ENCODE measurements at places on chromosomes 5 and 9.

DNA sequence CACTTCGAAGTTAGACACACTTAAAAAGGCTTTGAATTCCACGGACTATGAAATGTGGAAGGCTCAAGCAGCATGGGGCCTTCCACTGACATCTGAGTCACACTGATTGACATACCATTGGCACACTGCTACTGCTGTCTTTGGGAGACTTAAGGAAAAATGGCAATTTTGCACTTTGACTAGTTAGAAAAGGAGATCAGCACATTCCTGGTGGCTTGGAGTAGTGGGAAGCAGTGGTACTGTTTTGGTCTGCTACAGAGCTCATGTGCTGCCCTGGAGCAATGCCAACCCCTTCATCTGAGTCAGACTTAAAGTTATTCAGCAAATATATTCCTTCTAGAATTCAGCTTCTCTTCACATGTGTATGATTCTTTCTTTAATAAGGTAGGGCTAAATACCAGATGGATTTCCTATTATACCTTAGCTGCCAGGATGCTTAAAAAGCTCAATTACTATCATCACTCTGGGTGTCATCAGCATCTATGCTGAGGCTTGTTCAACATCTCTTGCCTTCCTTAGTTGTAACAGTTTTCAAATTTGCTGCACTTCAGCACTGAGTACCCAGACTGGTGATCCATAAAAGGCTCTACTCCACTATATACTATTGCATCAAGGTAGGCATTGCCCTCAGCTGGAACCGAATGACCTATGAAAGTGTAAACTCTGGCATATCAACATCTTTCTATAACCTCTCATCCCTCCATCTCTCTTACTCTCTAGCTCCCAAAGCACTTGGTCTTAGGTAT is 42.3 kb upstream of the MOCS2 start:
- no peak for DNase-seq

- no peak for DNase-seq
Measured at GRCh38 chr5:158943057-158943456, 156.7 kb downstream of the EBF1 start.

DNA sequence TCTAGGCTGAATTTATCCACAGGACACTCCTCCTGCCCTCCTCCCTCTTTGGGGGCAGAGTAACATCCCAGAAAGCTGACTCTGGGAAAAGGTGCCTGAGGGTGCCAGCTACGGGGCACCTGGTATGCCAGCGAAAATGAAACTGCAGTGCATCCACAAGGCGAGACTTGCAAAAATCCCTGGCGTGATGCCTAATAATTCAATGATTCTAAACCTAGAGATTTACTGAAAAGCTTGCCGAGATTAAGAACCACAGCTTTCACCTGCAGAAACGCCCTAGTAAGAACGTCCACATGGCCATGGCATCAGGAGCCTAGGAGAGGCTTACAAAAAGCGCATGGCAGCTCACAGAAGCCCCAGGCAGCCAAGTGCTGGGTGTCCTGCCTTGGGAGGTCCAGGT is 20.9 kb downstream of the CCNJL start:
- no peak for DNase-seq

- no peak for DNase-seq
Measured at GRCh38 chr5:106423109-106423897, 1247.4 kb downstream of the EFNA5 start.

- DNase-seq = no peak
Measured at GRCh38 chr5:38466424-38467189, 89.8 kb downstream of the LIFR start.

DNA sequence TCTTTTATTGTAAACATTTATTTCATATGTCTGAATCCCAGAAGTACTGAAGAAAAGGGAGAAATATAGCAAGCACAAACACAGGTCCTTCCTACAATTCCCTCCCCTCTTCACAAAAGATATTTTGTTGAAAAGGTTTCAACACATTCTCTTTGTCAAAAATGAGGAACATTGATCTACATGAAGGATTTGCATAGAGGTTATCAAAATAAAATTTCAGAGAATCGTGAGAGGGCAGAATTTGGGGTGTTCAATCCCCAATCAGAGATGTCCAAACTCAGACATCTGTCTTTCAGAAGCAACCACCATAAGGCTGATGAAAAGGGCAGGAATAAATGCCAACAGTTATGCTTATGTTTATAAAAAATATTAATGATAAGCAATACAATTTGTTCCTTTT is 69.2 kb downstream of the MARCHF3 start:
- no peak for DNase-seq

DNA sequence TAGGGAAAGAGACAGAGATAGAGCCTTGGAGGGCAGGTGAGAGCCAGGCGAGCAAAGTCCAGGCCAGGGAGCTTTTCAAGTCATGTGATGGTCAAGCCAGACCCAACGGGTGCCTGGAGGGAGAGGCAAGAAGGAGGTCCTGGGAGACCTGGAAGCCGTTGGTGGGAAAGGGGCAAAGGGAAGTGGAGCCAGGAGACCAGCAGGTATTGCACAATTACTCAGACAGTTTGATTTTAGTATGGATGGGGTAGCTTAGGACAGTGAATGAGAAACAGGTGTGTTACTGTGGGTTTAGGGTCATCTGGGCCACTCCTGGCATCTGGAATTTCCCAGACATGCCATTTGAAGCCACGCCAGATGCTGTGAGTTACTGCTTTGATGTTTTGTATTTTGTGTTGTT is 5.1 kb downstream of the SECISBP2 start:
- DNase-seq = no peak

DNA sequence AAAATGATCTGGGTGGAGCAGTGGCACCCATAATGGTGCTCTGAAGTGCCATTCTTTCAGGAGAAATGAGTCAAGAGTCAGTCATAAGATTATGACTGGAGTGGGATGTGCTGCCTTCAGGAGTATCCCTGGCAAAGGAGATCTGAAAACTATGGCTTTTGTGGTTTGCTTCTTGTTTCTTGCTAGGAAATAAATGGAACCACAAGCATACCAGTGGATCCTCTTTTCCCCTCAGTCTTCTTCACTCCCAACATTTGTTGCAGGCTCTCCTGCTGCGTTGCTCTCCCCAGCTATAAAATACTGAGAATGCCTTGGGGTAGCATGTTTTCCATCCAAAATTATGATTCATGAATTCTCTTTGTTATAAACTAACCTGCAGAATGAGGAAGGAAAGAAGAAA is 199.1 kb downstream of the NNT start:
- DNase-seq = no peak

GRCh38 chr5:51156838-51157237 is 226.4 kb upstream of the ISL1 start:
- DNase-seq = no peak

DNA sequence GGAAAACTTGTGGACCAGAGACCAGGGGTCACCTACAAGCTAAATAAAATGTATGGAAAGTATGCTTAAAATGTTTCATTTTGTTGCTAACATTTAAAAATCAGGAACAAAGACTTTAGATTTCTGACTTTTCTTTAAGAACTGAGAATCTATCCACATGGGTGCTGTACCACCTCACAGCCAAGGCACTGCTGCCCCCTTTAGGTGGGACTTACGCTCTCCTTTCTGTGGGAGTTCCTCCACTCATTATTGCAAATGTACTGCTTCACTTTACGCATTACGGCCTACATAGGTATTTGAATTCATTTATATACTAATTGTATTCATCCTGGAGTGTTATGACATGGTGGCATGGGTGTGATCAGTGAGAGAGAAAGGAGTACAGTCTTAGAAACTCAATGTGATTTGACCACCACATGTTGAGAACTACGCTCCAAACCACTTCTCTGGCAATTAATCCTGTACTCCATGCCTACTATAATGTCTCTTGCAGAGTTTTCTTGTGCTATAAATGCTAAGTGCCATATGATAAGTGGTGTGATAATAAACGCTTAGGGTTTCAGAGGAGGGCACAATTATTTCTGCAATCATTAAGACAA is 24.7 kb upstream of the CETN3 start:
- DNase-seq = peak; percentile 46

- DNase-seq = peak; percentile 53
Measured at GRCh38 chr9:112334432-112334841, 1.0 kb upstream of the PTBP3 start.

DNA sequence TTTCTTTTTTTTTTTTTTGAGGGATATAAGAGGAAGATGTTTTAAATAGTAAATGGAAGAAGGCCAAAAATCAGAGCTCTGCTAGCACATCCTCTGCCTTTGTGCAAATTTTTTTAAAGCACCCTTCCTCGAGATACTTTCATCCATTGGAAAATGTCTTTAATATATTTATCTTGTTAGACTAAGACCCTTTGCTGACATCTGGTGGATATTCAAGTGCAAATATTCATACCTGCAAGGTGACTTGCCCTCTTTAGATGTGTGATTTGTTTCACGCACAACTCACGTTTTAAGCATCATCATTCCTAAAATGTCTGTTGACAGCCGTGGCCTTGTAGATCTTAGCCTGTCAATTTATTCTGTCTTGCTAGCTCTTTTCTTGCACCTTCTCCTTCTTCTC is 258.5 kb downstream of the AGTPBP1 start:
- DNase-seq = no peak

- DNase-seq = no peak
Measured at GRCh38 chr9:82164159-82164558, 175.6 kb downstream of the SPATA31D1 start.

- no peak for DNase-seq
Measured at GRCh38 chr5:149794487-149794971, 64.4 kb downstream of the PPARGC1B start.

DNA sequence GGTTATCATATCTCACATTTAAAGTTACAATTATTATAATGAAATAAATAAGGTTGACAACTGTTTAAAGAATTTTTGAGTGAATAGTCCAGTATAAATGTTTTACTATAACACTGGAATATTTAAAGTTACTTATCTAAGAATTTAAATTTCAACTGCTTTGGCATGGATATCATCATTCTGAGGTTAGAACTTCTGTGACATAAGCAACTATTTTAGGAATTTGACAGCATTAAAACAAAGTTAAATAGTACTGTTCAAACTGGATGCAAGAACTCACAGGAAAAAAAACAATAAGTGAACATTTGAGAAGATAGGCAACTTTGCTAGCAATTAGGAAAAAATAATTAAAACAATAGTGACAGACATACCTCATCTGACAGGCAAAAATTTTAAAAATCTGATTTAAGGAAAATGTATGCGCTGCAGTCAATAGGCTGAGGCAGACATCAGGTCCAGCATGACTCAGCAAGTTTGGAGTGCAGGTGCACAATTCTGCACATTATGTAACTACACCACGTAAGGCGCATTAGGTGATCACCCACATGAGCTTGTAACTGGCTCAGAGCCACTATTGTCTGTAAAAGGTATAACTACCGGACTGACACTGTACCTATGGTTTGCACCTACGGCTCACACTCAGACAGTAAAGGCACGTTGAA is 180.6 kb downstream of the PDE4D start:
- no peak for DNase-seq

DNA sequence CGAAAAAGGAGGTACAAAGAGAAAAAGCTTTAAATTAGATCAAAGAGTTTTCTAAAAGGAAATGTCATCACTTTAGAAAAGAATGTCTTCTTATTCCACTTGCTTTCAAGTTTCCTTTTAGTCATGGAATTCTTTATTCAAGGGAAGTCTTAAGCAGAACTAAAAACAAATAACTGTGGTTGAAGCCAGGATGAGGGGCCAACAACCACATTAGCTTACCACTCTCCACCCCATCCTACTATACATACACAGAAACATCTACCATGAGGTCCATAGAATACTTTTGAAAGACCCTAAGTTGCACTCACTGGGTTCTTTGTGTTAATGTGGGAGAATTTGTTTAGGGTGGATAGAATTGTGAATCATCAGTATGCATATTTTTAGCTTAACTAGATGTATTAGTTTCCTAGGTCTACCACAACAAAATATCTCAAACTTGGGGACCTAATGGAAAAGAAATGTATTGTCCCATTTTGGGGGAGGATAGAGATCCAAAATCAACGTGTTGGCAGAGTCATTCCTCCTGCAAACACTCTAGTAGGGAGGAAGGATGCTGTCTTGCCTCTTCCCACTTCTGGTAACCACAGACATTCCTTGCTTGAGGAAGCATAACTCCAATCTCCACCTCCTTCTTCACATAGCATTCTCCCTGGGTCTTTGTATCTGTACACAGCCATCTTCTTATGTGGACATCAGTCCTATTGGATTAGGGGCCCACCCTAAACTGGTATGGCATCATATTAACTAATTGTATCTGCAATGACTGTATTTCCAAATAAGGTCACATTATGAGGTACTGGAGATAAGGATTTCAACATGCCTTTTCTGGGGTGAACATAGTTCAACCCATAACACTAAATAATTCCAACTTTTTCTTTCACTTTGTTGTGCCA is 239.4 kb downstream of the LURAP1L start:
- no peak for DNase-seq

DNA sequence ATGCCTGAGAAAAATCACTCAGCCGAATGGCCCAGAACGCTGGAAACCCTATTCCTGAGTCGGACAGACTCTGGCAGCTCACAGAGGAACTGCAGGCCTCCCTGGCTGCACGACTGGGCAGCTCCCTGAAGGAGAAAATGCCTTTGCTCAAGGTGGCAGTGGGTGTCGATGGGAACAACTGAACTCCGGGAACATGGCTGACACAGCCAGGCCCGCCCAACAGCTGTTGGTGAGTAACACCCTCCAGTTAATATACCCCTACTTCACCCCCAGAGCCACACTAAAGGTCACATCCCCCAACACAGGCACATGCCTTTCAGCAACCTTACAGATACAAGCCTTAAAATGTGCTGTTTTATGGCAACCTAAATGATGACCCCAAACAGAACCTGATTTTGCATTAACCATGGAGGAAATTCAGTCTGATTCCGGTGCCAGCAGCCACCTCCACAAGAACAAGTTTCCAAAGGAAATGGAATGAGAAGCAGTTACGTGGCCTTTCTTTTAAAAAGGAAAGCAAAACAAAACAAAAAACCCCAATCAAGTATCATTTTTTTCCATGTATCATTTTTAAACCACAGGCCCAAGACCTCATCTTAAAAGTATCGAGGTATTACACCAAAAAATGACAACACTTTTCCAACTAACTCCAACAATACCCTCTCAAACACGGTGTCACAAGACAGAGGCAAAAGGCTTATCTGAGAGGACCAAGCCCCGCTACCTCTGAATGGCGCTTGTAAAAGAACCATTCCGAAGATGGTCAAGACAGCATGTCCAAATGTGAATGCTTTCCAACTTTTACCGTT is 3.1 kb downstream of the KLF9 start:
- peak; percentile 54 for DNase-seq

DNA sequence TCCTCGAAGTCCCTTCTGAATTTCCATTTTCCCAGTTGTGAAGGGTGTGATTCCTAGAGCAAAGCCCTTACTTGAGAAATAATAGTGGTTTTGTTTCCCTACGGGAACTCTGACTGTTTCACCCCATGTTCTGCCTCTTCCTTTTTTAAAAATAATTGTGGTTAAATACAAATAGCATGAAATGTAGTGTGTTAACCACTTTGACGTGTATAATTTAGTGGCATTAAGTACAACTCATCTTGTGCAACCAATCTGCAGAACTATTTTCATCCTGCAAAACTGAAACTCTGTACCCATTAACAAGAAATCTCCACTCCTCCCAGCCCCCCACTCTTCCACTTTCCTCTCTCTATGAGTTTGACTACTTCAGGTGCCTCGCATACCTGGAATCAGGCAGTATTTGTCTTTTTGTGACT is 35.6 kb upstream of the HAND1 start:
- DNase-seq = peak; percentile 34
